ENCODE measurements at places on chromosomes 2 and 18.

- no peak overlapping the region for H3K4me3 ChIP-seq
- peaks cover 11% of the 10 kb centered on the region for H3K36me3 ChIP-seq
- DNase-seq = no peak
- no peaks in the 10 kb centered on the region for H3K4me1 ChIP-seq
- H3K27ac ChIP-seq = no peak overlapping the region
Observed at GRCh38 chr18:5287854-5288253, 7.7 kb downstream of the ZBTB14 start.

DNA sequence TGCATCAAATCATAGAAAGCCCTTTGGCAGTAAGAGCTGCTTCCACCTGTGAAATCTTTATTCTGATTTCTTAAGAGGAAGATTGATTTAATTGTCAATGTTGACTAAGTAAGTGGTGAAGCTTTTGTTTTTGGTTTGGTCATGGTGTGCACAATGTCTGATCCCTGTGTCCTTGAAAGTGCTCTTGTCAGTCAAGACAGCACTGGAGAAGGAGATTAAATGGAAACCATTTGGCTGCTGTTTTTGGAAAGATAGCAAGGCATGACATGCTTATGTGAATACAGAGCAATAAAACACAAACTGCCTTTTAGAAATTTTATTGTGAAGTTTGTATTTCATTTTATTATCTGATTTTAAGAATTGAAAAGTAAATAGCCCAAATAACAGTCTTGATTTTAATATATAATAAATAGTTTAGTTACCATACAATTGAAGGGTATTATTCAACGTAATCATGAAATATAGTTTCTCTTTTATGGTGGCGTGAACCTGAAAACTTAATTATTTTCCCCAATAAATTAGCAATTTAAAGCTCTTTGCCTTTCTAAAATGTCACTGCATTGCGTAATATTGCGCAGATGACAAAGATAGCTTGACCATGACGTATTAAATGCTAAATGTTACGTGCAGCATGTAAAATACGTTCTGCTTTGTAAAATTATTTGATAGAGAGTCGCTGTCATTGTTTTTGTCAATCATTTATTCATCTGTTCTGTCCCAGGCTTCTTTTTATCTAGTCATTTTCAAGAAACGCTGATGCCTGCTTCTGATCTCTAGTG lies 69.0 kb downstream of the GULP1 start:
- H3K36me3 ChIP-seq = no peaks in the 10 kb centered on the region
- no peaks in the 10 kb centered on the region for H3K27me3 ChIP-seq
- no peaks in the 10 kb centered on the region for H3K4me1 ChIP-seq
- no peak overlapping the region for H3K27ac ChIP-seq
- DNase-seq = no peak

GRCh38 chr18:43001821-43002220 lies 113.7 kb downstream of the RIT2 start:
- H3K4me3 ChIP-seq = no peak overlapping the region
- H3K36me3 ChIP-seq = no peaks in the 10 kb centered on the region
- no peak for DNase-seq
- H3K27me3 ChIP-seq = no peaks in the 10 kb centered on the region
- no peaks in the 10 kb centered on the region for H3K4me1 ChIP-seq

DNA sequence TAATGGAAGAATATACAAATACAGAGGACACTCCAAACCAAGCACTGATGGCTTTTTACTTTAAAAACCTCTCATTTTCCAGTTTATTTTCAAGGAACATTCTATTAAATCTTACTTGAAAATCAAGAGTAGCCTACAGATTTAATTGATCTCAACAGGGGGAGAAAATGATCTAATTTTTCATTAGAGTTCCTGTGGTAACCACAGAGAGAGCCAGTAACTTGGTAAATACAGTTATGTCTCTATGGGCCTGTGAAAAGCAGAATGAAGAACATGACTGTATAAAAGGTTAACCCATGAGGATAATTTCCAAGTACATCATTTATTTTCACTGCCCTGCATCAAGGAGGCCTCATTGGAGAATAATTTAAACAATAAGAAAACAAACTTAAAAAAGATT lies 39.8 kb upstream of the ITPRID2 start:
- H3K4me3 ChIP-seq = no peak overlapping the region
- H3K27ac ChIP-seq = no peak overlapping the region
- H3K27me3 ChIP-seq = no peaks in the 10 kb centered on the region
- no peaks in the 10 kb centered on the region for H3K4me1 ChIP-seq
